Stimulated activated CD4-positive, alpha-beta T cell treated with anti-CD3 and anti-CD28 coated beads, Interleukin-15, amount 100 ng/mL, for 1 hour (primary cell): ENCODE measurements at places on chromosomes 11 and 22.

- no peak for DNase-seq
These were observed 12.8 kb downstream of the CPSF7 start for GRCh38 chr11:61416941-61417340.

- no peak for DNase-seq
These were observed 35.0 kb downstream of the DKK3 start for GRCh38 chr11:11973361-11973800.

DNA sequence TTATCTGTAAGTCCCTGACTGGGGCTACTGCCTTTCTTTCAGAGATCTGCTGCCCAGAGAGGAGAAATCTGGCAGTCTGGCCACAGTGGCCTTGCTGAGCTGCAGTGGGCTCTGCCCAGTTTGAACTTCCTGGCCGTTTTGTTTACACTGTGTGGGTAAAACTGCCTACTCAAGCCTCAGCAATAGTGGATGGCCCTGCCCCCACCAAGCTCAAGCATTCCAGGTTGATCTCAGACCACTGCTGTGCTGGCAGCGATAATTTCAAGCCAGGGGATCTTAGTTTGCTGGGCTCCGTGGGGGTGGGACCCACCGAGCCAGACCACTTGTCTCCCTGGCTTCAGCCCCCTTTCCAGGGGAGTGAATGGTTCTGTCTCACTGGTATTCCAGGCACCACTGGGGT lies 117.5 kb downstream of the TRPC6 start:
- DNase-seq = no peak

DNA sequence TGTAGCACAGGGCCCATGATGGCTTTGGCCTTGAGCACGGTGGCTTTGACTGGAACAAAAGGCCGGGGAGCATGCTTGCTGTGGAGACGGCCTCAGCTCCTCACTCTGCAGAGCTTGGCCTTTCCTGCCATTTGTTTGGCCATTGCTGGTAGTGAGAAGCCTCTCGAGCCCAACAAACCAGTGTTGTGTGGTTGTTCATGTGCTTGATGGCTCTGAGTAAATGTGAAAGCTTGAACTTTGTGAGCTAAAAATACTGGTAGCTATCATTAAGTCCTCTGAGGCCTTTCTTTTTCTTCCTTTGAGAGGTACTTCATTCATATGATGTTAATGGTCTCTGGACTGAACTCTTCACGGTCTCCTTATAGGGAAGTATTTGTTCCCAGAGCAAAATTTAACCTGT lies 39.6 kb downstream of the NAT10 start:
- DNase-seq = no peak

GRCh38 chr11:84549217-84549616 lies 1077.9 kb downstream of the DLG2 start:
- DNase-seq = no peak

DNA sequence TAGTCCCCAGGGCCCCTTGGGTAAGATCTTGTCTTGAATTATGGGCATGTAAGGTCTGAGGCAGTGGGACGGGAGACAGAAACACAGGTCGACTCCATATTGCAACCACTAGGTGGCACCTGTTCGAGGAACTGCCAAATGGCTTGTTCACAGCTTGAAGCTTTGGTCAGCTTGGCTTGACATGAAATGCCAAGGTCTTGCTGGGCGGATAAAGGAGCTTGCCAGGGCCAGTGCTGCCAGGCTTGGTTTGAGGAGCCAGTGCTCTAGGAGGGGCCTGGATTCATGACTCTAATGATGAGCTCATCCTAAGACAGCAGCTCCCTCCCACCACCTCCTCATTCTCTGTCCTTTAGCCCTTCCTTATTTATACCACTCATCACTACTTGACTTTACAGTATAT lies 11.9 kb upstream of the NRIP3 start:
- peak; percentile 9 for DNase-seq

DNA sequence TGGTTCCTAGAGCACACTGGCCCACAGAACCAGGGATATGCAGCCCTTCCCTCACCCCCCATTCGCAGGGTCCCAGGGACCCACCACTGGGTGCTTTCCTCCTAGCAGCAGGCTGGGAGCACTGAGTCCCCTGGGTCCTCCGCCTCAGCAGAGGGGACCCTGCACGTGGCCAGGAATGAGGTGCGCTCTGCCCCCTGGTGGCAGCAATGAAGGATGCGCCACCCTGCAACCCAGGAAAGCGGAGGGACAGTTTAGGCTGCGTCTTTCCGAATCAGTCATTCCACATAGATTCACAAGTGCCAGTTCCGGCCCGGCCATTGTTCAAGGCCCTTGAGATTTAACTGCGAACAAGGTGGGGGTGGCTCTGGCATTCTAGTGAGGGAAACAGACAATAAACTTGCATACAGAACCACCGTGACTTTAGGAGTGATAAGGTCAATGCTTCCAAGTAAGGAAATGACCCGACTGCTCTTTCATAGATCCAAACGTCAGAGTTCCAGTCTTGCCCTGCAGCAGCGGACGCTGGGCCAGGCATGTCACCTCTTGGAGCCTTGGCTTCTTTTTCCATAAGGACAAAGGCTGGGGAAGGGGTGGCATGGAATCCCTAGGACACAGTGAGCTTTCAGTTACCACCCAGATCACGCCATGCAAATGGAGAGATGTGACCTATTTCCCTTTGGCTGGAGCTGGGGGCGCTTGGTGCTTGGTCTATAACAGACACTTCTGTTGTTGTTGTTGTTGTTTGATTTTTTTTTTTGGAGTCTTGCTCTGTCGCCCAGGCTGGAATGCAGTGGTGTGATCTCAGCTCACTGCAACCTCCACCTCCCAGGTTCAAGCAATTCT lies 7.7 kb downstream of the RIN1 start:
- peak; percentile 76 for DNase-seq

DNA sequence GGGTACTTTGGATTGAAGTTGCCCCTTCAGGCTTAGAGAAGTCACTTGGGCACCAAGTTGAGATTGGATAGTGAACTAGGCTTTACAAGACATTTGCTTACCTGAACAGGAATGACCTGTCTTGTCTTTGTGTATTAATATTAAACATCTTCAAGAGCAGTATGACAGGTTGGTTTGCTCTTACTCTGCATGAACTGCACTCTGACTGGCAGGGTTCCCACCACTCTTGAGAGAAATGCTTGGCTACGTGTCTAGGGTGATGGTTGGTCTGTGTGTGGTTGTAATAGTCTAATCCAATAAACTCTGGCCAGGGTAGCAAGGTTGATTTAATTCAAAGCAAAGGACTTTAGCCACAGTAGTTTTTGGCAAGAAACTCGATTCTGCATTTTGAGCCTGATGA lies 20.1 kb upstream of the SPTBN2 start:
- no peak for DNase-seq

DNA sequence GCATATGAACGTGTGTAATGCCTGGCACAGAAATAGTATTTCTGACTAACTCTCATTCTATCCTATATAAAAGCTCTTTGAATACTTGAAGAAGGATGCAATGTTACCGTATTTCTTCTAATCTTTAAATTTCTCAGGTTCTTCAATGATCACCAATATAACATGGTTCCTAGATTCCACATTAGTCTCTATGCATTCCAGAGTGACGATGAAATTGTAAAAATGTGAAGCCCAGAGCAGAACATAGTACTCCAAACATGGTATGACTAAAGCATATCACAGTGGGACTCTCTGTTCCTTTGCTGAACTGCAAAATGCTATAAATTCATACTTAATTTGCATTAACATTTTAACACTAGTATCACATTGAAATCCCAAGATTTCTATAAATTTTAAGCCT lies 877.6 kb upstream of the CHORDC1 start:
- no peak for DNase-seq

GRCh38 chr11:98630736-98631135 lies 390.0 kb upstream of the CNTN5 start:
- no peak for DNase-seq

DNA sequence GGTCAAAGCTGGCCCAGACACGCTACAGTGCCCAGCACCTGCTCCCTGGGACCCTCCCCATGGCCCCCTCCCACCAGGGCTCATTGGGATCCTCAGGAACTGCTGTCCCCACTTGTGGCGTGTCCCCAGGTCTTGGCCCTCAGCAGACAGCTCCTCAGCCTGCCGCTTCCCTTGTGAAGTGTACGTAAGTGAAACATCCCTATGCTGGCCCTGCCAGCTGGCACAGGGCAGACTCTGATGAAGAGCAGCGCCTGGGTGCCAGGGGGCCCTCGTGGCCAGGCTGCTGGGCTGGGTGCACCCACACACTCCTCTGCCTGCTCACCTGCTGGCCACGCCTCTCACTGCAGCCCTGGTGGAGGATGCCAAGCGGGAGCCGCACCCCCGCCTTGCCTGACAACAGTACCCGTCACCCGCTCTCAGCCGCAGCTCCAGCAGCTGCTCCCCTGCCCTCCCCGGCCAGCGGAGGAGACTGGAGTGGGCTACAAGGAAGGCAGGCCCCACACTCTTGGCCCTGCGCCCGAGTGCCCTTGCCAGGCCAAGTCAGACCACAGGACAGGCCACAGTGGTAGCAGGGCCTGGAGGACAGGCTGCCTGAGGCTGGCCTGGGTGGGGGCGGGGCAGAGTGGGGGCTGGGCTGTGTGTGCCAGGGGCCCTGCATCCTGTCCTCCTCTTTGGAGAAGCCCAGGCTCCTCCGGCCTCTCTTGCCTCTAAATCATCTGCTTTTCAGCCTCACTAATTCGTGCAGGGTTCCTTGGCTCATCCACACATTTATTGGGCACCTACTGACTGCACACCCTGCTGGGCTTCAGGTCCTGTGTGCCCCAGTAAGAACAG lies 39.5 kb downstream of the IGF2 start:
- DNase-seq = no peak

GRCh38 chr11:86575208-86575855 lies 97.1 kb downstream of the ME3 start:
- DNase-seq = no peak

- no peak for DNase-seq
These were observed 378.4 kb upstream of the PITPNB start for GRCh38 chr22:28297504-28297903.

DNA sequence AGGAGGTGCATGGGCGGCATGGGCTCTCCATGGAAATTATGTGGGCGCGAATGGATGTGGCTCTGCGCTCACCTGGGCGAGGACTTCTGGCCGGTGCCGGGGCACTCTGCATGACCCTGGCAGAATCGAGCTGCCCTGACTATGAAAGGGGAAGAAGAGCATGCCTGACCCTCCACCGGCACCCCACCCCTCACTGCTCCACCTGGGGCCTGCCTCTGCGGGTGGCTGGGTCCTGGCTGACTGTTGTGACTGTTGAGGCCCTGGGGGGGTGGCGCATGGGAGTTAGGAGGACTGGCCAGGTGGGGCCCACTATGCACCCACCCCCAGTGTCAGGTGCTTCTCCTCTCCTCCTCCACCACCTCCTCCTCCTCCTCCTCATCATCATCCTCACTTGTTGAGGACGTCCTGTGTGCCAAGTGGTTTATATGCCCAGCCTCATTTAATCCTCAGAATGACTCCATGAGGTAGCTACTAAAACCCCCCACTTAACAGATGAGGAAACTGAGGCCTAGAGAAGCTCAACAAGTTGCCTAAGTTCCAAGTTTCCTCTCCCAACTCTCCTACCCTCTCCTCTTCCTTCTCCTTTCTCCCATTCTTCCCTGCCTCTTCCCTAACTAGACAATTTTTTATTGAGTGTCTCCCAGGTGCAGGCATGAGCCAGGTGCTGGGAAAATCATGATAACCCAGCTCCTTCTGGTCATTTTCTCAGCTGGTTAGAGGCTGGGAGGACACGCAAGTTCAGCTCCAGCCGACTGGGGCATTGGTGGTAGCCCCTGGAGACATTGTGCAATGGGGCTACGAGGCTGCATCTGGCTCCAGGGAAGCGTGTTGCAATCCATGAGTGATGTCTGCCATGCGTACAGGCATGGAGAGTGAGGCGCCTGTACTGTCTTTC lies 2.3 kb downstream of the MYEOV start:
- DNase-seq = no peak

DNA sequence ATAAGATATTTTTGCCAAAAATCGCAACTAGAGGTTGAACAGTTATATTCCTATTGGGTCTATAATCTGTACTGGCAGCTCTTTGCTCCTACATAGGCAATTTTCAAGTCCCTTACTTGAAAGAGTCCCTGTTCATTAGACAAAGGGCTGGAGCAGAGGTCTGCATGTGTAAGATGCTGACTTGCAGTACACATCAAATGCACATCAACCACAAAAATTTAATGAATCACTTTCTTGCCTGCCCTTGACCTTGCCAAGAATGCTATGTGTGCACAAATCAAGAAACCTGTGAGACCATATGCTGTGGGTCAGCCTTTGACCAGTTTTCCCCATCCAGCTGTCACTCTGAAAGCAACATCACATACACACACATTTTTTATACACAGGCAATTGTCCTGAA lies 661.5 kb downstream of the LRRC4C start:
- DNase-seq = no peak

- no peak for DNase-seq
These were observed 1.1 kb upstream of the VPS37C start for GRCh38 chr11:61162092-61162941.

- DNase-seq = no peak
These were observed 43.4 kb upstream of the SC5D start for GRCh38 chr11:121249039-121249663.

DNA sequence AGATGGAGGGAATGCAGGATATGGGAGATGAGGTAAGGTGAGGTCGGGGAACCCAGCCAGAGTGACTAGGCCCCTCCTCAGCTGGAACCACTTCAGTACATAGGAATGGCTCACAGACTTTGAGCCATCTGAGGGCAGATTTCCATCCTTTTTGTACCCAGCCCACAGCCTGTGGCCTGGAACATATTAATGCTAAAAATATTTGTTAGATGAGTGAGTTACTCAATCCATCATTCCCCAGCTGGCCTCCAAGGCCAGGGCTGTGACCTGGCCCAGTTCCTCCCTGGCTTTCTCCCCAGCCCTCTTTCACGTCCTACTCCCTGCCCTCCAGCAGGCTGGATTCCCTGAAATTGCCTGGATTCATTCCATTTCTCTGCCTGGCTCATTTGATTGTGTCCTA lies 57.2 kb upstream of the PRDM11 start:
- DNase-seq = no peak

DNA sequence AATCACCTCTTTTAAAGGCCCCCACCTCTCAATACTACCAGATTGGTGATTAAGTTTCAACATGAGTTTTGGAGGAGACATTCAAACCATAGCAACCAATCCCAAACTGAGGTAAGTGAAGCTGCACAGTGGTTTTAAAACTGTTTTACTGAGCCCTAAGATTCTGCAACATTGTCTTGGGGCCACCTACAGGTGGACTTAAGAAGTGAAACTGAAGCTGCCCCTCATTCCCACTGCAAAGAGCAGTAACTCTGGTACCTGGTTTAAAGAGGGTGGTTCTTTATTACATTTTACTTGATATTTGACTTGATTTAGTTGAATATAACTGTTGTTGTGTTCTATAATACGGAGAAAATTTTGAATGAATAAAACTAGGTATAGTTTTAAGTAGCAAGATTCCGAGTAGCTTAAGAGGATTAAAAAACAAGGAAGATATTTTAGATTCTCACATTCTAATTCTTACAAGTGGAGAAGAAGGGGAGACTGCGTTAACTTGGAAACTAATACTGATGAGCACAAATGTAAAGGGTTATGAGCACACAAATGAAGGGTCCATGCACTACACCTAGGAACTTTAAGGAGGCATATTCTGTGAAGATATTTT lies 26.7 kb downstream of the SYT9 start:
- no peak for DNase-seq

GRCh38 chr22:44220727-44221680 lies 40.3 kb downstream of the PARVG start:
- no peak for DNase-seq
